Astrocyte (in vitro differentiated cells and primary cell): ENCODE measurements at places on chromosomes 1 and 21.

- H3K4me1 ChIP-seq, result peaks cover 8% of the 10 kb centered on the region
- H3K36me3 ChIP-seq, result no peaks in the 10 kb centered on the region
- no peak for DNase-seq
- peaks cover 2% of the 10 kb centered on the region for H3K27me3 ChIP-seq
Observed at GRCh38 chr1:3461238-3461933, 6.9 kb downstream of the ARHGEF16 start.

- H3K4me3 ChIP-seq, result no peak overlapping the region
- DNase-seq, result peak; percentile 21
- no peaks in the 10 kb centered on the region for H3K27me3 ChIP-seq
- H3K27ac ChIP-seq, result no peak overlapping the region
- peaks cover 7% of the 10 kb centered on the region for H3K4me1 ChIP-seq
Observed at GRCh38 chr1:61138921-61139774, 56.8 kb downstream of the NFIA start.

- no peaks in the 10 kb centered on the region for H3K36me3 ChIP-seq
- no peak overlapping the region for H3K4me3 ChIP-seq
- no peak overlapping the region for H3K27ac ChIP-seq
Observed at GRCh38 chr1:3672971-3673361, 20.6 kb downstream of the TP73 start.

GRCh38 chr1:234230414-234230862 is 142.8 kb upstream of the COA6 start:
- H3K27me3 ChIP-seq, result no peaks in the 10 kb centered on the region
- H3K4me3 ChIP-seq, result no peak overlapping the region
- DNase-seq, result peak; percentile 49
- H3K27ac ChIP-seq, result no peak overlapping the region
- no peaks in the 10 kb centered on the region for H3K4me1 ChIP-seq

- no peaks in the 10 kb centered on the region for H3K27me3 ChIP-seq
- no peaks in the 10 kb centered on the region for H3K36me3 ChIP-seq
- H3K4me3 ChIP-seq, result no peak overlapping the region
- no peaks in the 10 kb centered on the region for H3K4me1 ChIP-seq
- DNase-seq, result peak; percentile 55
Observed at GRCh38 chr1:71787699-71788098, 494.6 kb downstream of the NEGR1 start.
